HuH-7 (cell line): ENCODE measurements at places on chromosomes 2 and 18.

DNA sequence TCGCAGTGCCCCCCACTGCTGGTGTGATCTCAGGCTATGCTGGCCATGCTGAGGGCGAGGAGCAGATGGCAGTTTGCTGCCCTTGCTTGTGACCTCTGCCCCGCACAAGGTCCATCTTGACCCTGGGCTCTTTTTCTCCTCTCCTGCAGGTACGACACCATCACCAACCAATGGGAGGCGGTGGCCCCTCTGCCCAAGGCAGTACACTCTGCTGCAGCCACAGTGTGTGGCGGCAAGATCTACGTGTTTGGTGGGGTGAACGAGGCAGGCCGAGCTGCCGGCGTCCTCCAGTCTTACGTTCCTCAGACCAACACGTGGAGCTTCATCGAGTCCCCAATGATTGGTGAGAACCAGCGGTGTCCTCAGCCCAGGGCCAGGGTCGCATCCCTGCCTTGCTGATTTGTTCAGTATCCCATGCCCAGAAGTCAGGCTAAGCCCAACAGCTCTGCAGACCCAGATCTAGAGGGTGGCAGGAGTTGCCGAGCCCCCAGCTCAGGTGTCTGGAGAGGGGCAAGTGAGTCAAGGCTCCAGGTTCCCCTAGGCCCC, 223.8 kb downstream of the ATAD2B start:
- DNase-seq: no peak

- peak; percentile 23 for DNase-seq
These were observed 4.3 kb upstream of the NCOA1 start for GRCh38 chr2:24486636-24487205.

DNA sequence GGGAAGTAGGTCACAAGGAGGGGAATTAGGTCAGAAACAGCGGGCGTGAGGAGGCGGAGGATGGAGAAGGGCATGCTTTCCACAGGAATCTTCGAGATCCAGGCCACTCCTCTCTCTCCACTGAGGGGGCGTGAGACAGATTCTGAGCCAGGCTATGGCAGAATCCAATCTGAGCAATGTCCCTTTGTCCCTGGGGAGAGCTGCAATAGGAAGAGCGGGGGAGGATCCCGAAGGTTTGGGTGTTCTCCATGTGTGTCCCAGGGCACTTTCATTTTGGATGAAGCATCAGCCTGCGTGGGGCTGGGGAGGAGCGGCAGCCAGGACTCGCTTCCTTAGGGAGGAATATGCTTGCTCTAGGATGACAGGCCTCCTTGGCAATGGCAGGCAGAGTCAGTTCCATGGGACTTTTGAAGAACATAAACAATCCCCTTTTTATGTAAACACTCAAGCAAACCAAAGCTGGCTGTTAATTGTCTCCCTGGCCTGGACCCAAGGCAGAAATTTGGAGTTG, 84.0 kb downstream of the LIPG start:
- no peak for DNase-seq

DNA sequence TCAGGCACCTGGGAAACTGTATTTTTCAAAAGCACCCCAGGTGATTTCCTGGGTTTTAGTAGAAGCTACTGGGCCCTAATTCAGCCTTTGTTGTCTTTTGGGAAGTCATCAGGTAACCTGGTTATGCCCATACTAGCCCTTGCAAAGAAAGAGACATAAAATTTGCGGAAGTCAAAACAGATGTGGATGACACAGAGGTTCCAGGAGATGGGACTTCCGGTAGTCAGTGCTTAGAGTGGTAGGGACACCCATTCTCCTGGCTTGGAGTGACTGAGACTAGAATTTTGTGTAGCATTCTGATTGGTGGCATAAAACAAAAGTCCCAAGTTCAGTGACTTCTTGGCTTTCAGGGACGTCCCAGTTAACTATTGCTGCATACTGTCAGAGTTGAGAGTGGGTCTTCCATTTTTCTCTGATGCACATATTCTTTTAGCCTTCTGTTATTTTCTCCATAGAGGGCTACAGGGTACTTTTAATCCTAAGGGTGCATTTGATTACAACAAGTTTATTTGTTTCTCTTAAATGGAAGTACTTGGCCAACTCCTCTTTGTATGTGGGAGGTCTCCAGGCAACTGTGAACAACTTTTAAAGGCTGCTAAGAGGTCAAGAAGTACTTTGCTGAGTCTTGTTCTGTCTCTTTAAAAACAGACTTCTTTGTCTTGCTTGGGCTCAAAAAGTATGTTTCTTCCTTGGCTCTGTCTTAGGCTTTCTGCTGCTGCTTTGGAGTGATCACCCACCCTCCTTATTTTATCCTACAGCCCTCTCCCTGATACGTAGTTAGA, 8.8 kb downstream of the NAB1 start:
- DNase-seq: no peak

GRCh38 chr2:233746475-233747282, 13.4 kb upstream of the UGT1A1 start:
- no peak for DNase-seq

DNA sequence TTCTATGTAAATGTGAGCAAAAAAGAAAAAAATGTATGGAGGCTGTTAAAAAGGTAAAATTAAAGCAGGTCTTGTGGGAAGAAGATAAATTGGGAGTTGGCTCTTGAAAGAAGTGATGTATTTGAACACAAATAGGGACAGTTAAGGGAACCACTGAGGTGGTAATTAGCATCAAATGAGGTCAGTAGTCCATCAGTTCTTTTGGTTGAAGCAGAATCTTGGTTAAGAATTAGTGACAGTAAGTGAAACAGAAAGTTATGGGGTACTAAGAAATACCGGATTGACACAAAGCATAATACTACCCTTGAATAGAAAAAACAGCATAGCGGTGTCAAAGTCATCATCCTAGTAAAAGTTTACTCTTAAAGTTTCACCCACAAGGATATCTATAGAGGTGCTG, 352.6 kb upstream of the VRK2 start:
- no peak for DNase-seq

GRCh38 chr2:14690926-14691325, 58.4 kb downstream of the LRATD1 start:
- DNase-seq: no peak

DNA sequence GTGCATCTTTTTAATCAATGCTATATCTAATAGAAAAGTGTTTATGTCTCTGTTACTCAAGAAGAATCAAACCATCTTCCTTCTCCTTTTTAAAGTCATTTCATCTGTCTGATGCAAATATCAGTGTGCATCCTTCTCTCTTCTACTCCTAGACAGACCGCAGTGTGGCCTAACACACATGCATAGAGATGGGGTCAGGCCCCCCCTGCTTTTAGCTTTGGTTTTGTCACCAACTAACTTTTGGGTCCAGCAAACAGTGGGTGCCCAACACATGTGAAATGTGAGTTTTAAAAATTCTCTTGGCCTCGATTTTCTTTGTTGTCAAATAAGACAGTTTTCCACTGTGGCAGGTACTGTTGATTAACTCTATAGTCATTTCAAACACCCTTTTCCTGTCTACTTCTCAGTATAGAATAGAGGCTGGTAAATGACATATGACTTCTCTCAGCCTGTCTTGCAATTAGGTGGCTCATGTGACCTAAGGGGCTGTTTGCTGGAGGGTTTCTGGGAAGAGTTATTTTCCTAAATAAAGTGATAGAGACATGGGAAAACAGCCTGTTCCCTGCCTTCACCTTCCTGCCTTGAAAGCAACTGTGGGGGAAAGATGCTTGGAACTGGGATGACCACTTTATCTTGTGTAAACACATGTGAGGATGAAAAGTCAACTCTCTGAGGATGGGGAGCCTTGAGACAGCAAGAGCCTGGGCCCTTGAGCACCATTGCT, 65.7 kb upstream of the DARS1 start:
- DNase-seq: no peak

- DNase-seq: peak; percentile 97
These were observed 8.2 kb upstream of the EN1 start for GRCh38 chr2:118855451-118856279.
